NCI-H1105 (cell line): ENCODE measurements at places on chromosomes 12 and 14.

GRCh38 chr14:62711351-62712023 is 333.8 kb downstream of the KCNH5 start:
- peak; percentile 63 for DNase-seq

GRCh38 chr14:54440037-54440436 is 1.1 kb downstream of the CNIH1 start:
- DNase-seq = no peak

GRCh38 chr14:96246539-96246847 is 9.5 kb upstream of the BDKRB1 start:
- no peak for DNase-seq

DNA sequence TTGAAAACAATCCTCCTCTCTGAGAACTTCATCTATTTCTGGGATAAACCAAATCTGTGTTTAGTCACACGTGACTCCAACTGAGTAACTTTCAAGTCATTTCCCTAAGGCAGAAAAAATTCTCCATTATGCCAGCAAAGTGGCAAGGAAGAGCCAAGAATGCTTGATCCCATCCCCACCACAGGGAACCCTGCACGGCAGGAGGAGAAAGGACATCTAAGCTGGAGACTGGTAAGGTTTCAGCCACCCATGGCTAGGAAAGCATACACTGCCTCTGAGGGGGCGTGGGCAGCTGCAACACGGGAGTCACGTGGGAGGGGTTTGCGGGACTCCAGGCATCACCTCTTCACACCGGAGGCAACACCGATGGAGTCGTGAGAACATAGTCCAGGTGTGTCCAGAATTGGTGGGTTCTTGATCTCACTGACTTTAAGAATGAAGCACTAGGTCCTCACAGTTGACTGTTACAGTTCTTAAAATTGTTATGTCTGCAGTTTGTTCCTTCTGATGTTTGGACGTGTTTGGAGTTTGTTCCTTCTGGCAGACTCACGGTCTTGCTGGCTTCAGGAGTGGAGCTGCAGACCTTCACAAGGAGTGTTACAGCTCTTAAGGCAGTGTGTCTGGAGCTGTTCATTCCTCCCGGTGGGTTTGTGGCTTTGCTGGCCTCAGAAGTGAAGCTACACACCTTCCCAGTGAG is 2.7 kb upstream of the SIVA1 start:
- no peak for DNase-seq

DNA sequence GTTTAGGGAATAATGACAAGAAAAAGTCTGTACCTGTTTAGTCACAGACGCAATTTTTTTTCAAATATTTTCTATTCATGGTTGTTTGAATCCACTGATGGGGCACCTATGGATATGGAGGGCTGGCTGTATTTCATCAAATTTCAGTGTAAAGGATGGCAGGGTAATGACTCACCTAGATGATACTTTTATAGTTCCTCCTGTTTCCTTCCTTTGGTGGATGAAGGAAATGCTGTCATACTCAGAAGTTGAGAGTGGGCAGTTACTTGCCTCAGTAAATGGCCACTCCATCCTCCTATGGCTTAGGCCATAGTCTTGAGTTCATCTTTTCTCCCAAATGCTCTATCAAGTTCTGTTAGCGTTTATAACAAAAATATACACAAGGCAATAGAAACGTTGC is 18.9 kb upstream of the C12orf71 start:
- DNase-seq = no peak

- no peak for DNase-seq
These were observed 680.3 kb downstream of the MED13L start for GRCh38 chr12:115597157-115597712.

DNA sequence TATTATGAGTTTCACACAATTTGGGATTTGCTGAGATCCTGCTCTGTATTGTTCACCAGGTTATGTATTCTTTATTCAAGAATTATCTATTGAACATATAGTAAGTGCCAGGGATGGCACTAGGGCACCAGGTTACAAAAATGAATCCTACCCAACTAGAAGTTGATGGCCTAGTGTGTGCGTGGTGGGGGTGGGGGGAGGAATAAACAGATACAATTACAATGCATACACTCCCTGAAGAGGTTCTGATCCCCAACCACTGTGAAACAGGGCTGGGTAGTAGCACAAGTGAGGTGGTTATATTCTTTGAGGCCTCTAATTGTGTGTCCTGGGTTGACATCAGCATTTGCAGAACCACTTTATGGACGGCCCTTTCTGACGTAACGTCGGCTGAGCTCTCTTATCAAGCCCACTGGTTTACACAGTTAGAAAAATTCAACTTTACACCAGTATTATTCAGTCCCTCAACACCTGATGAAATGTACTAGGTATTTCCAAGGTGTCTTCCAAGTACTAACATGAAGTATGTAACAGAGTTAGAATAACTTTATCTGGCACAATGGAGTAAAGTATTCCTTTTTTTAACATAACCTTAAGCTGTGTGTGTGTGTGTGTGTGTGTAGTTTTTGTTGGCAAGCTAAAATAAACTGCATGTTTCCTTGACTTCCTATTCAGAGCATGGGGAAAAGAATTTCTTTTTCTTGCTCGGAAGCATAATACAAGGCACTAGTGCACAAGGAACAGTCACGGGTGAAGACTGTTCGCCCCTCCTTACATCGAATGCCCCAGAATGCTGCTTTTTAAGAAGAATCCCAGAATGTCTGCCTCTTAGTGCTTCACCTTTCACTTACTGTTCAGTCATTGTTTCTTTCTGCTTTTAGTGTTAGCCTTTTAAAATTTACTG is 8.1 kb upstream of the GLRX5 start:
- no peak for DNase-seq

- no peak for DNase-seq
These were observed 2.5 kb downstream of the RDH16 start for GRCh38 chr12:56954958-56955355.

DNA sequence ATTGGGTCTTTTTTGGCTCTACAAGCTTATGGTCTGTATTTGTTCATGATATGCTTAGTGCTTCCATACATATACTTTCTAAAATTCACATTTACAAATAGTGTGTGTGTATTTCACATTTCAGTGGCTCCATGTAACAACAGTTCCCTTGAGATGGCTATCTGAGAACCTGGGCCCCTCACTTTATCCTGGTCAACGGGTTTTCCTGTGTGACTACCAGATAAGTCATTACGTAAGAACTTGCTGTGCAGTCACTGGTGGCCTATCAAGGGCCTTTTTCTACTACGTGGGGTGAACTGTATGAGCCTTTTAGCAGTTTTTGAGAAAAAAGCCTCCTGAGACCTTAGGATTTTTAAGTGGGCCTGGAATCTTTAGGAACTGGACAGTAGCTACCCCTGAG is 454.1 kb downstream of the PCNX1 start:
- no peak for DNase-seq

- DNase-seq = no peak
These were observed 101.9 kb downstream of the DACT1 start for GRCh38 chr14:58739674-58740073.

DNA sequence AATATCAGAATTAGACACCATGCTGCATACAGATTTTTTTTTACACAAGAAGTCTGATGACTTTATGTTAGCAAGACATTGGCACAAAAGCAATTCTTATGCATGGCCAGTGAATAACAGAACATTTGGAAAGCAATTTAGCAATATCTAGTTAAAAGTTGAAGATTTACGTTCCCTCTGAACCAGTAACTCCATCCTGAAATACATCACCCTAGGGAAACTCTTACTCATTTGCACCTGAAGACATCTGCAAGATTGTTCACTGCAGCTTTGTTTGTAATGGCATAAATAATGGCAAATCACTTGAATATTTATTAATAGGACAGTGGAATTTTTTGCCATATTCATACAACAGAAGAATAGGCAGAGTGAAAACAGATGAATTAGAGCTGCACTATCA is 670.0 kb upstream of the NOVA1 start:
- DNase-seq = no peak

GRCh38 chr12:130868412-130868811 is 3.5 kb upstream of the RAN start:
- DNase-seq = no peak

DNA sequence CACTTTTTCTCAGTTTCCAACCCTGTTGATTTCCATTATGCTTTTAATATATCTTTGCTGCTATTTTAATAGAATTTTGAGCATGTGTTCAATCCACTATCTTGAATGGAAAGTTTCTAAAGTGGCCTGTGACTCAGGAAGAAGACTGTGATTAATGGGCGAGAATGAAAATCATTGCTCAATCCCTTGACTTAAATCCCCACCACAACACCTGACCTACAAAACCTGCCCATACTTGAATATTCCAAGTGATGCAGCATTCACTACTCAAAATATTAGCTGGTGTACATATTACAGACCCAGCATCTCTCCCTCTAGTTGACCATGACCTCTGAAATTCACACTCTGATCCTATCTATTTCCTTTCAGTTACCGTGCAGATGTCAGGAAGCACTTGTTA is 1.3 kb upstream of the OAS3 start:
- DNase-seq = no peak

- DNase-seq = no peak
These were observed 35.2 kb upstream of the PAWR start for GRCh38 chr12:79725987-79726386.

DNA sequence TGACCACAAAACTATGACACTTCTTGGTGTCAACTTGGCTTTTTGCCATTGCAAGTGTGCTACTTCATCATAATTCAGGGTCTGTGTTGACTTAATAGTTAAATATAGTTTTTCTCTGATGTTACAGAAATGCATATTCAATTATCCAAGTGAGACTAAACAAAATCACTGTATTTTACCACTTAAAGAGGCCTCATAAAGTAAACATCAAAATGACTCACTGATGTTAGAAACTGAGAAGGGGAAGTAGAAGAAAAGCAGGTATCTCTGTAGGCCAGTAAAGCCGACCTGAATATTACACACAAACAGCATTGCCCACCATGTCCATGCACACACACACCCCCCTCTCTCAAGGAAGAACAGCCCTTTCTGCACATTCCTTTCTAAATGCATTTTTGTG is 55.4 kb downstream of the RPAP3 start:
- no peak for DNase-seq

- DNase-seq = peak; percentile 72
These were observed 31.8 kb downstream of the MAX start for GRCh38 chr14:65070471-65070976.

- no peak for DNase-seq
These were observed 149.6 kb upstream of the DYRK2 start for GRCh38 chr12:67498991-67499390.

GRCh38 chr12:3533703-3534386 is 42.8 kb downstream of the PRMT8 start:
- peak; percentile 94 for DNase-seq

DNA sequence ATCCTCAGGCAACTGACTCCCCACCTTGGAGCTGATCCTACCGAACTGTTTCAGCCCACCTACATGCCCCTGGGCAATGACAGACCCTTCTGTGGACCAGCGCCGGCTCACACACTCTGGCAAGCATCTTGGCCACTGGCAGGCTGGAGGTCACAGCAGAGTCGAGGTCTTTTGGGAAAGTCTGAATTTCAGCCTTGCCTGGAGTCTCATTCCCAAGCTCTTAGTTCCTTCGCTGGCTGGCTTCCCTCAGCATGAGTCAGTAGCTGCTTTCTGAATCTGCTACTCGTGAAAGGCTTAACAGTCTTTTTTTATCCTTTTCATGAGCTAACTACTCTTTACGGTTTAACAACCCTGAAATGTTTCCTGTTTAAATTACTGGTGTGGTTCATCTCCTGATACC is 44.5 kb downstream of the ASCL4 start:
- no peak for DNase-seq

DNA sequence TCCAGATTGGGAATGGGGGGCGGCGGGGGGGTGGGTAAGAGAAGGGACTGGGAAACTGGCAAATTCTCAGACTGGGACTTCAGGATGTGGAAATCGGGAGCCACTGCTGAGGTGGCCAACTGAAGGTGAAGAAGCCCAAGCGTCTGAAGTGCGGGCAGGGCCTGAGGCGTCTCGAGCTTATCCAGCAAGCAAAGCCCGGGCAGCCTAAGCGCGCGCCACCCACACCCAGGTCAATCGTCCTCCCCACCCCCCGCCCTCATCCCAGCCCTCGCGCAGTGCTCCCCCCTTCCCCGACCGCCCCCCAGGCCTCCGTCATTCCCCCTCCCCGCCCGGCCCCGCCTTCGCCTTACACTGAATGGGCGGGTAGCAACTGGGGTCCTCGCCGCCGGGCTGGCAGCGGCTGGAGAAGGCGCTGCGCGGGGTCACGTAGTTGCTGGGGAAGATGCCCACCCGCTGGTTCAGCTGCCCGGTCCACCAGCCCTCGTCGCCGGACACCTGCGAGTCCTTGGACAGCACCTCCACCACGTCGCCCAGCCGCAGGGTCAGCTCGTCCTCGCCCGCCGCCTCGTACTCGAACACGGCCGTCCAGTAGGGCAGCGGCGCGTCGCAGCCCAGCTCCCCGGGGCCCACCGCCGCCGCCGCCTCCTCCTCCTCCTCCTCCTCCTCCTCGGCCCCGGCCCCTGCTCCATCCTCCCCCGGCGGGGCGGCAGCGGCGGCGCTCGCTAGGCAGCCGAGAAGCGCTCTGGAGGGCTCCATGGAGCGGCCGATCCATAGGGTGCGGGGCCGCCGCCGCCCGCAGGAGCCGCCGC is 693 bp downstream of the MAP3K9 start:
- DNase-seq = peak; percentile 60

GRCh38 chr12:74537126-74537706 is 419 bp upstream of the ATXN7L3B start:
- peak; percentile 46 for DNase-seq

- DNase-seq = no peak
These were observed 368.8 kb downstream of the ETNK1 start for GRCh38 chr12:22993609-22994315.

DNA sequence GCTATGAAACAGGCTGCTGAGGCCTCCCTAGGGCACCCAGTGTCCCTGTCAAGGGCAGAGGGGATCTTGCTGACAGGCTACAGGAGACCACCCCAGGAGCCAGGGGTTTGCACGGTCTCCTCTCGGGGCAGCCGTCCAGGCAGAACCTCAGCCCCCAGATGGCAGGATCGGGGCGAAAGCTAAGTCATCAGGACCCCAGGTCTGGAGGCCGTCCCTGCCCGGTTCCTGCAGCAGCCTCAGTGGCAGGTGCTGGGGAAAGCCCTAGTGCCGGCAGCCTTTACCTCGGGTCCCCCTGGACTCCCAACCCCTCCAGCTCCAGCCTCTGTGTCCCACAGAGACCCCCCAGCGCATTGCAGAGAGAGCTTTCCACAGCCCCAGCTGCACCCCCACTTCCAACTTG is 103.8 kb upstream of the C14orf180 start:
- DNase-seq = no peak

DNA sequence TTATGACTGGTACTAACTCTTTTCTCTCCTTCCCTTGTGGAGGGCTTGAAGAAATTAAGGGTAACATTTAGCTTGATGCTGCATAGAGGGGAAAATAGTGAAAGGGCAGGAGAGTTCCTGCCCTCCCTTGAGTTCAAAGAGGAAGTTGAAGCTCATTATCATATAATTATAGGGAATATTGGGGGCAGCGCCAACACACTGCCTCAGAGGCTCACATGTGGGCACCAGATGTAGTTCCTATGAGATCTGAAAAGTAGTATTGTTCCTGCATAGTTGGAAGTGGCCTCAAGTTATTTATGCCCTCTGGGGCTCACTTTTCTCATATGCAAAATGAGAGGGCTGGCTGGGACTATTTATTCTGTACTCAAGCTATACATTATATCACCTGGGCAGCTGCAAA is 33.0 kb upstream of the FGF23 start:
- DNase-seq = no peak
